ENCODE measurements at places on chromosomes 1 and 21. TPM values are rescaled to one million over a fixed set of nuclear protein-coding genes. Genes with fewer than 3 reads are reported as not detected.

The ZNF697 gene
- total RNA-seq: 3.6 TPM

The HHIPL2 gene
- total RNA-seq: not detected

The NGF gene
- total RNA-seq: 0.55 TPM

The SERPINC1 gene
- total RNA-seq: 2,515 TPM

The TAGLN2 gene
- 68.3 TPM for total RNA-seq

The SH2D2A gene
- total RNA-seq: 0.78 TPM

The RAB3B gene
- total RNA-seq: 0.15 TPM

The SAMSN1 gene
- 1.6 TPM for total RNA-seq

The CRP gene
- 3,370 TPM for total RNA-seq

The S100B gene
- total RNA-seq: not detected

The MEGF6 gene
- 6.9 TPM for total RNA-seq

The DNALI1 gene
- total RNA-seq: 6.8 TPM

The FCMR gene
- total RNA-seq: 1.3 TPM

The HES3 gene
- total RNA-seq: not detected

The CD34 gene
- 1.1 TPM for total RNA-seq

The NTRK1 gene
- total RNA-seq: not detected

The NR1I3 gene
- 158 TPM for total RNA-seq
